ENCODE measurements at places on chromosomes 7 and 10.
A peak's percentile ranks its signal among the peaks of the same experiment; 100 is the strongest.

DNA sequence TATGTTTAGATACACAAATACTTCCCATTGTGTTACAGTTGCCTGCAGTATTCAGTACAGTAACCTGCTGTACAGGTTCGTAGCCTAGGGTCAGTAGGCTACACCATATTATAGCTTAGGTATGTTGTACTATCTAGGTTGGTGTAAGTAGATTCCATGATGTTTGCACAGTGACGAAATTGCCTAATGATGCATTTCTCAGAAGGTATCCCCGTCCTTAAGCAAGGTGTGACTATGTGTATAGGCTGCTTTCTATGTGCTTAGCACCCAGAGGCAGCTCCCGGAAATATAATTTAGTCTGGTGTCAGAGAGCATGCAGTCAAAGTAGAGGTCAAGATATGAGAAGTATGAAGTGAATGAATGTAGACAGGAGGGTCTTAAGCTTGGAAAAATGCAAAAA lies 9.8 kb downstream of the MAPK8 start:
- DNase-seq, result no peak

GRCh38 chr7:28759475-28759971 lies 198.6 kb downstream of the TRIL start:
- no peak for DNase-seq

DNA sequence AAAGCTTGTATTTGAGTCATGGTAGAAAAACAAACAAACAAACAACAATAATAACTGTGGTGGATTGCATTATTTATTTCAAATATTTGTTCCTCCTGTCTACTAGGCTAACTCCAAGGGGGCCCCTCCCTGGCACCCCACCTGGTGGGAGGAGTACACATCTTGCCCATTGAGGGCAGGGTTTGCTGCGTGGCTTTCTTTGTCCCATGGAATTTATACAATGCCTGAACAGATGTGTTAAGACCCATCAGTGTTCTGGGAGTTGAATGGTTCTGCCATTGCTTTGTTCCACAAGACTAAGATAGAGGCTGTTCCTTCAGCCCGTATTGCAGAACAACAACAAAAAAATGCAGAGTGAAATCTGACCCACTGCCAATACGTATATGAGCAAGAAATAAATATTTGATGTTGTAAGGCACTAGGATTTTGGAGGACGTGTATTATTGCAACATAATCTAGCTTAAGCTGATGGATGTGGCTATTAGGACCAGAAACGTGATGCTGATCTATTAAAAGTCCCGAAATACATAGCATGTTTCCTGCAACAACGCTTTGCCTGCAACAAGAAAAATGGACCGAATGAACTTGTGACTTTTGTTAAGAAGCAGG lies 119.1 kb upstream of the JCAD start:
- no peak for DNase-seq

GRCh38 chr10:98880971-98881370 lies 354.7 kb downstream of the HPSE2 start:
- DNase-seq, result no peak

GRCh38 chr10:110460111-110460809 lies 37.4 kb upstream of the DUSP5 start:
- DNase-seq, result no peak

DNA sequence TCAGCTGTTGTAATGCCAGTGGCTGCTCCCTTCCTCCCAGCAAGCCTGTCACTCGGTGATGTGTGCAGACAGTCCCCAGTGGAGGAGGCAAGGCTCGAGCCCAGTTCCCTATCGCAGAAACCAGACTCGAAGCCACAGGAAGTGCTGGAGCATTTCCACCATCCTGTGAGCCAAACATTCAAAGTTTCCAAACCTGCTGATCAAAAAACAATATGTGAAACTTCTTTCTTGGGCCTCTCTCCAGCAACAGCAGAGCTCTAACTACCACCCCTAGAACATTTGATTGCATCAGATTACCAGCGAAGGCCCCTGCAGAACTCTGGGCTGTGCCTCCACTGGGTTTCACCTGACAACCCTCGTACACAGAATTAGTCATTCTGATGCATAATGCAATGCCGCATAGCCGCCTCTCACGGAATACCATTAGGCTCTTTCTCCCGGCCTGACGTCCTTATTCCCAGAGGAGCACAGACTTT lies 94.0 kb downstream of the ELMO1 start:
- DNase-seq, result peak; percentile 80

GRCh38 chr10:50740293-50740648 lies 535 bp downstream of the ASAH2B start:
- no peak for DNase-seq

GRCh38 chr7:45880433-45880860 lies 7.6 kb upstream of the CCDC201 start:
- DNase-seq, result no peak

GRCh38 chr10:101238732-101239105 lies 9.5 kb upstream of the LBX1 start:
- peak; percentile 73 for DNase-seq

DNA sequence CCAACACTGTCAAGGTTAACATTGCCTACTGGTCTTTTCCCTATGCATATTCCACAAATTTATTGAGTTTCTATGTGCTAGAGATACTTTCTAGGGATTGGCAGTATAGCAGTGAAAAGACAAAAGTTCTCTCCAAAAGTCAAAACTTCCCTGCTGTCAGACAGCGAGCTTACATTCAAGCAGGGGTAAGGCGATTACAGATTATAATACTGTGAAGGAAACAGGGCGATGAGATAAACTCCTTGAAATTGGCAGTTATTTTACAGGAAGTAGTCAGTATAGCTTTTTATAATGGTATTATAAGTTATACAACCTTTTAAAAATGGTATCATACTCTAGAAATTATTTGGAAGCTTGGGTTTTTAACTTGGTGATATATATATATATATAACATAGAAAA lies 9.9 kb downstream of the VPS50 start:
- DNase-seq, result no peak

- peak; percentile 45 for DNase-seq
These were observed 79.9 kb upstream of the EN2 start for GRCh38 chr7:155377838-155378579.

GRCh38 chr10:113103131-113103840 lies 153.2 kb downstream of the TCF7L2 start:
- no peak for DNase-seq

DNA sequence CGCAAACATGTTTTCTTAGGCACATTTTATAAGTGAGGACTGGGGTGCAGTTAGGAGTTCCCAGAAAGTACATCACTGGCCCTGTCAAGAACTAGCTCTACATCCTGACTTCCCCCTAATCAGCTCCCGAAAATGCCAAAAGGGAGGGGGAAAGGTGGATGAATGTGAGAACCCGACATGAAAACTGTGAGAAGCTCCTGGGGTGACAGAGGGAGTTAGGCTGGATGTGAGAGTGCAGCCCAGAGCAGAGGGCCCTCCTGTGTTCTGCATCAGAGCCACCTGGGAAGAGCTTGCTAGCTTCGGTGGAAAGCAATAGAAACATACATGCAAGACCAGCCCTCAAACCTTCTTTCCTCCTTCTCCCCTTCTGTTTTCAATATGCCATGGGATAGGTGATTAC lies 30.5 kb upstream of the SEM1 start:
- DNase-seq, result no peak

DNA sequence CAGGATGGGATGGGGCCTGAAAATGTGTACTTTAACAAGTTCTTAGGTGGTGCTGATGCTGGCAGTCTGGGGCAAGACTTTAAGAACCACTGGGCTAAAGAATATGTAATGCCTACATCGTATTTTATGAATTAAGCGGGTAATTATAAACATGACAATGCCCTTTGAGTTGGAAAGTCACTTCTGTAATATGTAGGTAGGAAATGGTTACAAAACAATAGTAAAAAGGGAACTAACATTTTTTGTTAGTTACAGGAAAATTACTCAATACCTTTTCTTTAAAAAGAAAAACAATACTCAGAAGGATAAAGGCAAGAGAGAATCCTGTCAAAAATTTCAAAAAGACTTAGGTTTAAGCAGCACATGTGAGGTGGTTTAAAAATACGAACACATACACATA lies 48.3 kb upstream of the STEAP4 start:
- DNase-seq, result no peak

GRCh38 chr10:110214371-110214826 lies 7.0 kb downstream of the MXI1 start:
- no peak for DNase-seq

GRCh38 chr10:63083904-63084689 lies 49.0 kb upstream of the NRBF2 start:
- peak; percentile 73 for DNase-seq

- DNase-seq, result no peak
These were observed 3.8 kb upstream of the GTF2IRD1 start for GRCh38 chr7:74449809-74450397.

GRCh38 chr7:74101061-74101681 lies 17.6 kb downstream of the LIMK1 start:
- no peak for DNase-seq

DNA sequence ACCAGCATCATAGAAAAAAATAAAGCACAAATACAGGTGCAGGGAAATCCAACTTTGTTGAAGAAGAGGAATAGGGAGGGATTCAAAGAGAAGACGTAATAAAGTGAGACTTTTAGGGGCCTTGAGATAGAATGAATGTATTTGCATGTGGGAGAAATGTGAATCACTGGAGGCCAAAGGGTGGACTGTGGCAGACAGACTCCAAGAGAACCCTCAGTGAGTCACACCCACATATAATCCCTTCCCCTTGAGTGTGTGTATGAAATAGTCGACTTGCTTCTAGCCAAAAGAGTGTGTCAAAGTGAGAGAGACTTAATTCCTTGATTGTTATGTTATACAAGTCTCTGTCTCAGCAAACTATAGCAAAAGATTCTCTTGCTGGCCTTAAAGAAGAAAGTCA lies 101.3 kb upstream of the GHITM start:
- DNase-seq, result no peak

- DNase-seq, result no peak
These were observed 975 bp upstream of the USP54 start for GRCh38 chr10:73591935-73592699.

DNA sequence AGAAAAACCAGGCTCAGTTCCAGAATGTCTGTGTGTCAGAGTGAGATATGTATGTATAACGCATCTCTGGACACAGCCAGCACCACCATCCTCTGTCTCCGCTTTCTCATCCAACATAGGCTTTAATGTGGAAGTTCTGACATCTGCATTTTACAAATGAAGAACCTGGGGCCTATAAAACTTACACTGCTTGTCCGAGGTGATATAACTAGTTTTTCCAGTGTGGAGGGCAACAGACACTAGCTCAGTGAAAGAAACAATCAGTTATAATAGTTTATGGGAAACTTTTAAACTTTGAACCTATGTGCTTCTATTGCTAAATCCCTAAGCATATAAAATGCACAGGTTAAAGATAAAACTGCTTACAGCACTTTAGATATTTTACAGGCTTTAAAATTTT lies 208.7 kb downstream of the CRPPA start:
- DNase-seq, result no peak

DNA sequence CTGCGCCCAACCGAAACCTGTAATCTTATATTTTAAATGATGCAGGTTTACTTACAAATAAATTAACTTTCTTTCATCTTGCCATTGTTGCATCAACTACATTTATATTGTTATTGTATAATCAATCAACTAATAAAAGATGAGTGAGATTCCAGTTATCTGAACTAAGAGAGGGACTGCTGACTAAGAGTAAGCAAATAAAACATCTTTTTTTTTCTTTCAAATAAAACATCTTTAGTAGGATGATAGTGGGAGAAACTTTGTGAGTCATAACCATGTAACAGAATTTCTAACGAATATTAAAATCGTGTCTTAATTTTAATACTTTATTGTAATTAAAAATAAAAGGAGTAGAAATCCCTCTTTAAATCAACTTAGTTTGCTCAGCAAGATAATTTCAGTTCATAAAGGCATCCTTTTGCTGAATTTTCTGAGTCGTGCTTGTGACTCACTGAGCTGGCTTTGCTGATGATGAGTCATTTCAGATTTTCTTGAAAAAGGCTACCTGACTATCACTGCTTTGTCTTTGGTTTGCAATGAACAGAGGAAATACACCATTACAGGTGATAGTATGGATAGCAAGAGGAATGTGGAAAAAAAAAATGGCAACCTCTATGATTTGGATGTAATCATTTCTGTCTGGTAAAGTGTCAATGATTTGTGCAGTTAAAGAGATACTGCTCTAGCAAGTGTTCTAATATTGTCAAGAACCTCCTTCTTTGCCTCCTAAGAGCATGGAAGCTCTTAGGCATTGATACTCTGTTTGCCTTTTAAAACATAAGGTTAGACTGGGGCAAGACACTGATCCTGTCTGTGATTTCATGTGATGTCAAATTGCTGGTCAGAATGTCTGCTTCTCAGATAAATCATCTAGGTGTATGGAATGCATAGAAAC lies 119.5 kb downstream of the GPR158 start:
- no peak for DNase-seq

DNA sequence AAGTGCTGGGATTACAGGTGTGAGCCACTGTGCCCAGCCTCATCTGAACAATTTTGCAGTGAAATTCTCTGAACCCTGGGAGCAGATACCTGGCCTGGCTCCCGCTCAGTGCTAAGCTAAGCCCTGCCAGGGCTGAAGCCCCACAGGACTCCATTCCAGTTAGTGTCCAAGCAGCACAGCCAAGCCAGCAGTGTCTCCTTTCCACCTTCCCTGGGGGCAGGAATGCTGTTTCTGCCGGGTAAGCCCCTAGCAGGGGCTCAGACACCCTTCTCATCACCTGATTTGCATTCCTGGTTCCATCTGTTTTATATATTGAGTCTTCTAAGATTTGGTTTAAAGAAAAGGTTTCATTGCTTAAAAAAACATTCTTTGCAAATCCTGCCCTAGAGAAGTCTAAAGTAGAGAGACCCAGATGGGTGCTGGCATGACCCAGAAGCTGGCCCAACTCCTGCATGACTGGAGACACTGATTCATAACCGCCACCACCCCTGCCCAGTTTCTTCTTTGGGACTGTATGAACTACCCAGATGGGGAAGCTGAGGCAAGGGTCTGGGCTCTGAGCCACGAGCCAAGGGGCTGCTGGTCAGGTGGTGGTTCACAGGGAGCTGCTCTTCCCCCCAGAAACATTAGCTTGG lies 14.0 kb downstream of the SLC13A4 start:
- DNase-seq, result no peak

DNA sequence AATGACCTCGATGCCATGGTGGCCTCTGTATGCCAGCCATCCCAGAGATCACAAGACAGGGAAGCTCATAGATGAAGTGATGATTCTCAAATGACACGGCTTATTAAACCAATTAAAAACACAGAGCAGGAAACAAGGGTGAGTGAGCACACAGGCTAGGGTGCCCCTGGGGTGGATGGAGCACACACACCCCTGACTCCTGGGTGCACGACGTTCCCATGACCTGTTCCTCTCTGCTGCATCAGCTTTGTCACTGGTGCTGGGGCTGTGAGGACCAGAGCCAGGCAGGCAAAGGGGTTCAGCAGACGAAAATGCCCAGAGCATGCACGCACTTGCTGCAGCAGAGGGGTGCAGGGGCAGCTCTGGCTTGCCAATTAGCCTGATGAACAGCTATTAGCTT lies 86.5 kb upstream of the LRRC4 start:
- no peak for DNase-seq
